ENCODE measurements at places on chromosomes 11 and 22.

DNA sequence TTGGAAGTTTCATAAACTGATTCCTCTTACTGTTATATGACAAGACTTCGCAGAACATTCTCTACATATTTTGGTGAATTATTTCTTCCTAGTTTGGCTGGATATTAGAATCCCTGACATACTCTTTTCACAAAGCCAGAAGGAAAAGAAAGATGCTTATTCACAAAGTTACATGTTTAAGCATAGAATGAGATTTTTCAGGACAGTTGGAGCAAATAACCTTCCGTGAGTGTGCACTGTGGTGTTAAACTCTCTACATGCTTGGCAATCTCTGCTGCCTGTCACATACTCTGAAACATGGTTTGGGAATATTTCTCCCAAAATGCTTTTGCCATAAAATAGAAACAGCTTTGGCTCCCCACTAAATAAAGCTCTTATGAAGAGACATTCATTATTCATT is 230.0 kb upstream of the MTNR1B start:
- no peak for DNase-seq

DNA sequence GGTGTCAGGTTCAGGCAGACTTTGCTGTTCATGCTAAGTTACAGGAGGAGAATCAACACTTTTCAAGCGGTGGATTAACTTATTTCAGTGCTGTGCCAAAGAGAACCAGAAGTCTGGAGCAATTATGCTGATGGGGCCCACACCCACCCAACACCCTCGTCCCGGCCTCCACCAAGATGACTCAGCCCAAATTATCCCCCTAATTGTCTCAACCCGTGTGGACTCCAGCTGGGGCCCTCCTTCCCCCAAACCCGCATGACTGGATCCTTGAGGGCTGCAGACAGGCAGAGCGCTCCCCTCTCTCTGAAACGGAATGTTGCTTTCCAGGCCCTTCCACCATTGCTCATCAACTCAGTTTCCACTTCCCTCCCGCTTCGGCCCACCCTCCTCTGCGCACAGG is 34.6 kb upstream of the MN1 start:
- no peak for DNase-seq

DNA sequence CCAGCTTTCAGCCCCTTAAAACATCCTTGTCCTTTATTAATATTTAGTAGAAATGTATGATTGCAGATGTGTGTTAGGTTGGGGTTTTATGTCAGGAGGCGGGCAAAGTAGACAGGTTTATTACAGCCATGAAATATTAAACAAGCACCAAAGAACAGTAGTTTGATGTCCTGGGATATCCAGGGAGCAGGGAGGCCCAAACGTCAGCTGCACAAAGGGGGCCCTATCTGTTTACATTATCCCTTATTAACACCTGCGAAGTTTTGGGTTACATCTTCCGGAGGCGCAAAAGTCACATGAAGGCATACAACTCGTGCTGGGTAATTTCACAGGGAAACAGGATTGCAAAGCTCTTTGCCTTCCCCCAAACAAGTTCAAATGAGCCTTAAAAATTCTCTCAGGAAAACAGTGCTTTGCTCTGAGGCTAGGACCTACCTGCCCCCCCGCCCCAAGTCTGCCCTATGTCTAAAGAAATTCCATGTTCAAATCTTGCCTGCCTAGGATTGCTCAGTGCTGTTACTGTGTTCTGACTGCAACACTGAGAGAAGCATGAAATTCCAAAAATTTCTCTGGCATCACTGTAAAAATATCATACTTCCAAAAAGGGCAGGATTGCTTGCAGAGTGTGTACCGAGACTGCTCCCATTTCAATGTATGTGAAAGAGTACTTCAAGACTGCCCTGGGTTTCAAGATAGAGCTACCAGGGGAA is 8.9 kb downstream of the MN1 start:
- no peak for DNase-seq

DNA sequence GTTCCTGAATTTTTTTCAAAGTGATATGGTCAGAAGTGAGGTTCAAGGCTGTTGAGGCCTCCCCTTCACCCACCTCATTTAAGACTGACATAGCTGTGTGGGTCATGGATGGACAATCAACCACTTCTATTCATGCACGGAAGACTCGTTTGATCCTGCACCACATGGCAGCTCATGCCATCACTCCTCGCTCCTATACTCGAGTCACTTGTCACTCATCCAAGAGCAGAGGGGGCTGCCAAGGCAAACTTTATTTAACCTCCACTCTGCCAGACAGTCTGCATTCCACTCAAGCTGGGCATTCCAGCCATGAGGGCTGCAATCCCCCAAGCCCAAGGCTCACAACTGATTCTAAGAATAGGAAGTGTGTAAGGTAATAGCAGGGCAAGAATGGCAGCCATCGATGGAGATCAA is 34.1 kb downstream of the SNX19 start:
- no peak for DNase-seq

- DNase-seq, result no peak
Measured at GRCh38 chr11:61369372-61370348, 7.5 kb downstream of the TMEM138 start.

- no peak for DNase-seq
Measured at GRCh38 chr22:41482319-41482935, 13.5 kb downstream of the ACO2 start.

DNA sequence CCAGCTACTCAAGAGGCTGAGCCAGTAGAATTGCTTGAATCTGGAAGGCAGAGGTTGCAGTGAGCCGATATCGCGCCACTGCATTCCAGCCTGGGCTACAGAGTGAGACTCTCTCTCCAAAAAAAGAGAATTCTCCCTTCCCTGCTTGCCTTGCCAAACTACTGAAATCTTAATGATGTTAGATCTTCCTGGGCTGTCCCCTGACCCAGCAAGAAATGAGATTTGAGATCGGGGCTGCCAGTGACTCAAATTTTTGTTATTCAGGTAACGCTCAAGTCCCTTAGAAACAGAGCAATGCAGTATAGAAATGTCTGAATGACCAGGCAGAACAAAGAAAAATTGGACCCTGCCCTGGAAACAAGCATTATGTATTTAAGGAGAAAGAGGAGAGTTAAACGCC is 4.0 kb upstream of the RBFOX2 start:
- no peak for DNase-seq

GRCh38 chr11:126246636-126247035 is 22.1 kb downstream of the SRPRA start:
- DNase-seq, result no peak

DNA sequence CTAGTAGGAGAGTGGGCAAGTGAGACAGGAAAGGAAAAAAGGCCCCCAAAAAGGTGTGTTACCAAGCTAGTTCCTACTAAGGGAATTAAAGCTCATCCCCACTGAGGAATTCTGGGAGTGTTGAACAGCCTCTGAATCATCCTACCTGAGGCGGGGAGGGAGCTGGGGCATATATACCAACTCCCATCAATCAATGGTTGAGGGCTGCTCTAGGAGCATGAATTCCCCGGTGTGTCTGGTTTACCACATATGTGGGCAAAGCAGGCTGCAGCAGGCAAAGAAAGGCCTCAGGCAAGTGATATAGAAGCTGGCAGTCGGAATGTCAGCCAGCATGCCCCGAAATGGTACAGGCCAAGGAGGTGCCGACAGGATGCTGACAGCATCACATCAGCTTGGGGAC is 23.6 kb upstream of the CDON start:
- DNase-seq, result no peak

- DNase-seq, result no peak
Measured at GRCh38 chr22:21951931-21952465, 650 bp downstream of the PPM1F start.

GRCh38 chr22:28560046-28560742 is 119.4 kb downstream of the TTC28 start:
- DNase-seq, result no peak

DNA sequence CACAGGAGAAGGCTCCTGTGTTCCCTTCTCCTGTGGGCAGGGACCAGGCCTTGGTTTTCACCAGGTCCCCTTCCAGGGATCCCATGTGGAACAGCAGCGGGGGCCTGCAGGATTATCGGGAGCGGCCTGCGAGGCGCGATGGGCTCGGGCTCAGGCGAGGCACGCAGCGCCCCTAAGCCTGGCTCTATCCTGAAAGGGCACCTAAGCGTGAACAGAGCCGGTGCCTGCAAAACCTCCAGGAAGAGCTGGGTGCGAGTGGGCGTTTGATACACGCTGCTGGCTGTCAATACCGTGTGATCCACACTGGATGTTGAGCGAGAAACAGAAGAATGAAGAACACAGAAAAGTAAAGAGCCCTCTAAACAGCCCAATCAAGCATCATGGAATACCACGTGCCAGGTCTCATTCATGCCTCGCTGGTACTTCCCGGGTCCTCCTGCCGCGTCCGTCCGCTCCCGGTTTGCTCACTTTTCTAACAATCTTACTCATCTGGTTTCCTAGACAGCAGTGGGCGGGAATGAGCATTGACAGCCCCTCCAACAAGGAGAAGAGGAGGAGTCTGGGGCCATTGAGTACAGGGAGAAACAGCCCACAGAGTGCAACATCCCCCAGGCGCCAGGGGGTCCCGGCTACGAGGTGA is 12.5 kb downstream of the OSBPL5 start:
- DNase-seq, result no peak

DNA sequence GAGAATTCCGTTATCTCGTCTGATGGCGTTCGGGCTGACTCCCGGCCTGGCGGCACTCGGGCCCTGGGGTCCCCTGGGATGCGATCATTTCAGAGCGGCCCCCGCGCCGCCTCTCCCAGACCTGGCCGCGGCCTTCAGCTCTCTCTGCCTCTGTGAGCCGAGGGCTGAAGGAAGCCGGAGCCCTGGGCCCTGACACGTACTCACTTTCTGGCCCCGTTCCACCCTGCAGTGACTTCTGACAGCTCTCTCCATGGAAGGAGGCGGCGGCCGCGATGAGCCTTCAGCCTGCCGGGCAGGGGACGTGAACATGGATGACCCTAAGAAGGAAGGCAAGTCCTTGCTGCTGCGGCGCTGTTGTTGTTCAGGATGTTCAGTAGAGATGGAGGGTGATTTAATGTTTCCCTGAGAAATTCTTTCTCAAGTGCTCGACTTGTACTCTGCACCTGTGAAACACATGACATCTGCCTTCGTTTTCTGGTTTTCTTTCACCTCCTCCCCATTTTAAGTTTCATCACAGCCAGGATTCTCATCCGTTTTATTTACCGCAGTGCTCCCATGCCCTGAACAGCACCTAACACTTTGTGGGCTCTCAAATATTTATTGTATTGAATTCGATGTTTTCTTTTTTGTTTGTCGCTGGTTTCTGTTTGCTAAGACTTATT is 612 bp downstream of the GTSE1 start:
- DNase-seq, result no peak

GRCh38 chr11:98194611-98195010 is 826.1 kb upstream of the CNTN5 start:
- no peak for DNase-seq

GRCh38 chr11:62322524-62322923 is 14.7 kb upstream of the ASRGL1 start:
- no peak for DNase-seq

DNA sequence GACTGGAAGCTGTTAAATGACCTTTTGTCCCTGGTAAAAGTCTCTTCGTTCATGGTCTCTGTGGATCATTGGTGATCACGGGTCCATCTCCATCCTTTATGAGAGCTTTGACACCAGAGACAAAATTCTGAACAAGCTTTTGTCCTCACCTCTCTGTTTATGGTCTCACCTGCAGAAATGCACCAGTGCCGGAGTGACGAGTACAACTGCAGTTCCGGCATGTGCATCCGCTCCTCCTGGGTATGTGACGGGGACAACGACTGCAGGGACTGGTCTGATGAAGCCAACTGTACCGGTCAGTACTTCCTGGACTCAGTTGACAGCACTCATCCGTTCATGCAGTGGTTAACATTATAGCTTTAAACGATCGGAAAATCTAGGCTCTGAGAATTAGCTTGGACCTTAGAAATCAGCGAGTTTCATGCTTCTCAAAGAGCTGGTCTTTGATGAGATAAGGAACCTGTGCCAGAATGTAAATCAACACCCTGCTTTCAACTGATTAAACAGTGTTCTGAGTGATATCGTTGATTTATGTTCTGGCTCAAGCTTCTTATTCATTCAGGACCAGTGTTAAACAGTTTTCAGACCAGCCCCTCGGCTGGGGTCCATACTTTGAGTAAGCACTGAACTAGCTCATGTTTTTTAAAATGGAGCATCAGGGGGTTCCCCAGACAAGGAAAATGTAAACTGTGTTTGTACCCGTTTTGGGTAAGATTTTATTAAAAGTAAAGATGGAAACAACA is 124.5 kb upstream of the SORL1-AS1 start:
- no peak for DNase-seq

DNA sequence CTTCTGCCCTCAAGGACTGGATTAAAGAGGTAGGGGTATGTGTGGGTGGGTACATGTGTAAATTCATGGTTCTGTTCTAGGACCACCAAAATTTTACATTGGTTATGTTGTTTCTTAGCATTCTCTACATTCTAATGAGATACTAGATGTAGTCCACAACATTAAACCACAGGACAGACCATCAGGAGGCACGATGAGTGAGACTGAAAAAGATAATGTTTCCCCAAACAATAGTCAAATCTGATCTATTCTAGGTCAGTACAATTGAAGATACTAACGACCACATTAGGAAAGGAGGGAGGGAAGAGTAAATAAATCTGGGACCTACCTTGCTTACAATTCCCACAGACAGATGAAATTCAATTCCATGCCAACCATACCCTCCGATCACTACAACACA is 42.2 kb downstream of the MRTFA start:
- no peak for DNase-seq

DNA sequence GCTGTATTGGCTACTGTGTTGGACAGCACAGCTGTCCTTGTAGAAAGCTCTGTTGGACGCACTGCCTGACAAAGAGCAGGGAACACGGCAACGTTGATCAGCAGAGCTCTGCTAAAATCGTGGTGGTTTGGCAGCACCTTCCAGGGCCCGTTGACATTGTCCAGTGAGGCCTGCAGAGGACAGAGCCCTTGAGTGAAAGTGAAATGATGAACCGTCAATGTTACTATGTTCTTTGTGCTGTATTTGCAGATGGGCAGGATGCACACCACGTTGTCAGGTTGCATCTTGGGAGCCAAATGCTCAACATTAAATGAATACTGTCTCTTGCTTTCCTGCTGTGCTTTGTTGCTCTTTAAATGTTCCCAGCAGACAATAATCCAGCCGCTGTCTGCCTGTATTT is 69.7 kb downstream of the NELL1 start:
- peak; percentile 46 for DNase-seq

DNA sequence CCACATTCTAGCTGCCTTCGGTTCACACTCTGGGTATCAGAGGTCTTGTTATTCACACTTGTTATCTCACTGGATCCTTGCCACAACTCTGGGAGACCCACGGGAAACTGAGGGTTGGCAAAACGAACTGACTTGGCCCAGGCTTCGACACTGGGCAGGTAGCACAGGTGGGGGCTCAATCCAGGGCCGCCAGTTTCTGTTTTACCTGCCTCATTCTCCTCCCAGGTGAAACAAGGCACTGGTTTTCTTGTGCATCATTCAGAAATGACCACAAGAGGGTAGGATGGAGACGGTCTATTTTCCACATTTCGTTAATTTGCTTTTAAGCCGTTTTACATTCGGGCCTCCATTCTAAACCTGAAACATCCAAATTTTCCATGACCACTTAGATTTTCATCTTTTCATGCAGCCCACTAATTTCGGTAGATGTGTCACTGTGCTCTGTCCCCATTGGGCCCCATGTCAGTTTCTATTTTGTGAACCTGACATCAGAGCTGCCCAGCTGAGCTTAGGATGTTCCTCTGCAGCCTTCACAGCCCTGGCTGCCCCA is 108.1 kb downstream of the KIAA1671 start:
- DNase-seq, result no peak

- DNase-seq, result no peak
Measured at GRCh38 chr22:45529971-45530575, 27.4 kb downstream of the FBLN1 start.
